Astrocyte of the spinal cord (primary cell): ENCODE measurements at places on chromosomes 13 and 19.
A peak's percentile ranks its signal among the peaks of the same experiment; 100 is the strongest.

GRCh38 chr13:95050800-95051615 lies 250.2 kb downstream of the ABCC4 start:
- DNase-seq = no peak

DNA sequence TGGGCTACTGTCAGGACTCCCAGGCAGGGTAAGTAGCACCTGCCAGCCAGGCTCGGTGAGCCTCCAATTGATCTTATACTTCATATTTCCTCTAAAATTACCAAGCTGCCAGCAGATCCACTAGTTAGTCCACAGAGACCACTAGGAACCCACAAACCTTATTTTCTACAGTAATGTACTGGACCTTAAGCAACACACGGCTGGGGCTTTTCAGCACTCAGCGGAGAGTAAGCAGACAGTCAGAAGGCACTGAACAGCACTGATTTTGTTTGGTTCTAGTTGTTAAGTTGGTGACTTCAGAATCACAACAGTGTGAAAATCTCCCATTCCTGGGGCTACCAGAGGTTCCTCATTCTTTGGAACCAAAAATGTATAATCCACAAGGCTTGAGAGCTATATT lies 56.1 kb downstream of the MRPL57 start:
- no peak for DNase-seq

DNA sequence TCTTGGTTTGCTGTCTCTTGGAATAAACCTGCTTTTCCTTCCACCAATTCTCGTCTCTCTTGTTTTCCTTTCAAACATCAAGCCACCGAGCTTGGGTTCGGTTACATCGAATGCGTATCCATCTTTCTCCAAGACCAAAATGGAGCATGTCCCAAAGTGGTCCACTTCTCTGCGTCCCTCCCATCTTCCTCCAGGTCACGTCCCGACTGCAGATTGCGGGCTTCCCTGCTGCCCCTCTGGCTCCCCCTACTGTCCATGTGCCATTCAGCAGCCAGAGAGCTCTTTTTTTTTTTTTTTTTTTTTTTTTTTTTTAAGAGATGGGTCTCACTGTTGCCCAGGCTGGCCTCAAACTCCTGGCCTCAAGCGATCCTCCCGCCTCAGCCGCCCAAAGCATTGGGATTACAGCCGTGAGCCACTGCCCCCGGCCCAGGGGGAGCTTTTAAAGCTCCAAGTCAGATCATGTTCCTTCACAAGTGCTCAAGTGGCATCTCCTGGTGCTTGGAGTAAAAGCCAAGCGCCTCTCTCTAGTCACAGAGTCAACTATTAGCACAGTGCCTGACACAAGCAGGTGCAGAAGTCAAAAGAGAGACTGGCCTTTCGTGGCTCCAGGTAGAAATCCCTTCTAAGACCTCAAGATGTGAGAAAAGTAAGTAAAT lies 10.0 kb downstream of the COL5A3 start:
- peak; percentile 59 for DNase-seq

DNA sequence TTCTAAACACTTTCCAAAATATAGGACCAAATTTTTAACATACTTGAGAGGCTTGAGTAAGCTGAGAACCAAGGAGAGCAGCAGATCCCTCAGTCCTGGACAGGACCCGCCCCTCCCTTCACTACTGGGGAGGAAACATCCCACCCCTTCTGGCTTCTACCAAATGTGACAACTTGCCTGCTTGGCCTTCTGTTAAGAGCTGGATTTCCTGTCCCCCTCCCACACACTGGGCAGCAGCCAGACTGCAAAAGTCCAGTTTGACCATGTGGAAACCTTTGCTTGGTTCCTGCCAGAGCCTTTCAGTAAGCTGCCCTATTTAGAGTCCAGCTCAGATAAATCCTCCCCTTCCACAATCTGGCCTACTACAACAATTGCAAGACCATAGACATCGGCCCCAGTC lies 84.3 kb downstream of the FGF14 start:
- DNase-seq = peak; percentile 5

GRCh38 chr19:48867746-48868113 lies 687 bp downstream of the PLEKHA4 start:
- DNase-seq = no peak
